ENCODE measurements at places on chromosomes 7 and 10.

GRCh38 chr10:105146436-105146835, 505.3 kb downstream of the SORCS3 start:
- no peak for DNase-seq

GRCh38 chr7:149686011-149686410, 87.4 kb downstream of the ZNF467 start:
- no peak for DNase-seq

DNA sequence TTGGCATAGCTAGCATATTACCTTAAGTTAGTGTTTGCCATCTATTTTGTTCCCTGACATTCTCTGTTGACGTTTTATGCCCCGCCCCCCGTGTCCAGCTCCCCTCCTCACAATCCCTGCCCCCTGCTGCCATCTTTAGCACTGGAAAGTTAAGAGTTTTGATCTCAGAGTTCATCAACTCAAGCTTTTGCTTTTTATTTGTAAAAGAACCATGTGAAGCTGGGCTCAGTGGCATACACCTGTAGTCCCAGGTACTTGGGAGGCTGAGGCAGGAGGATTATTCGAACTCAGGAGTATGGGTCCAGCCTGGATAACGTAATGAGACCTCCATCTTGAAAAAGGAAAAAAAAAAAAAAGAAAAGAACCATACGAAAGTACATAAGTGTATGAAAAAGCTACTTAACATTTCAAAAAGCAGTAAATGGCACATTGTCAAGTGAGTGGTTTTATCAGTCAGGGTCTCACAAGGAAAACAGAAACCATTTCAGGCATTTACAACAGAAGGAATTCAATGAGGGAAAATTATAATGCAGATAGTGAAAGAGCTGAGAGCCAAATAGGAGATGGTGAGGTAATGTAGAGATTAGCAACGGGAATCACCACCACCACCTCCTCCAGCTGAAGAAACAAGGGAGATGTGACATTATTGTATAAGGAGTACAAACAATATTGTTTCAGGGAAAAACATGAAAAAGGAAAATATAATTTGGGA, 64.9 kb downstream of the MCU start:
- no peak for DNase-seq

GRCh38 chr7:140635816-140636215, 4.8 kb downstream of the DENND2A start:
- DNase-seq, result no peak

GRCh38 chr10:70760271-70760787, 24.8 kb downstream of the TBATA start:
- no peak for DNase-seq

DNA sequence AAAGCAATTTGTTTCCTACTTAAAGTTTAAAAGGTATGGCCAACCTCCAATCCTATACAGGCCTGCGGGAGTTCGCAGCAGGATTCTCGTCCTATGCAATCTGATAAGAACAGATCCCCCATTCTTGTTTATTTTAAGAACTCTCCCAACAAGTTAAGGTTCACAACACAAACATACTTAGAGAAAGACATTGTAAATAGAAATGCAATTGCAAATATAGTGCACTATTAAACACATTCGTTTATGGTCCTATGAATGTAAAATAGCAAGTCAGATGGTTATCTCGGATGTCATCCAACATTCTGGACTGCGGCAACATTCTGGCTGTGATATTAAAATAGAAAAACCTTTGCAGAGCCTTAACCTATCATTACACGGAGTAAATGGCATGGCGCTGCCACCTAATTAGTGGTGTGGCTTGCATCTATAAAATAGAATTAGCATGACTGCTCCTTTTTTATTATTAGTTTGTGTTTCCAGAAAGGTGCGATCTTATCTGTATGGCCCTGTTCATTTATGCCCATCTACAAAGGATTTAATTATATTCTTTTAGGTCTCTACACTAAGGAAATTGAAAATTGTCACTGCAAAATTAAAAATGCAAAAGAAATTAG, 37.0 kb downstream of the BEND7 start:
- no peak for DNase-seq

DNA sequence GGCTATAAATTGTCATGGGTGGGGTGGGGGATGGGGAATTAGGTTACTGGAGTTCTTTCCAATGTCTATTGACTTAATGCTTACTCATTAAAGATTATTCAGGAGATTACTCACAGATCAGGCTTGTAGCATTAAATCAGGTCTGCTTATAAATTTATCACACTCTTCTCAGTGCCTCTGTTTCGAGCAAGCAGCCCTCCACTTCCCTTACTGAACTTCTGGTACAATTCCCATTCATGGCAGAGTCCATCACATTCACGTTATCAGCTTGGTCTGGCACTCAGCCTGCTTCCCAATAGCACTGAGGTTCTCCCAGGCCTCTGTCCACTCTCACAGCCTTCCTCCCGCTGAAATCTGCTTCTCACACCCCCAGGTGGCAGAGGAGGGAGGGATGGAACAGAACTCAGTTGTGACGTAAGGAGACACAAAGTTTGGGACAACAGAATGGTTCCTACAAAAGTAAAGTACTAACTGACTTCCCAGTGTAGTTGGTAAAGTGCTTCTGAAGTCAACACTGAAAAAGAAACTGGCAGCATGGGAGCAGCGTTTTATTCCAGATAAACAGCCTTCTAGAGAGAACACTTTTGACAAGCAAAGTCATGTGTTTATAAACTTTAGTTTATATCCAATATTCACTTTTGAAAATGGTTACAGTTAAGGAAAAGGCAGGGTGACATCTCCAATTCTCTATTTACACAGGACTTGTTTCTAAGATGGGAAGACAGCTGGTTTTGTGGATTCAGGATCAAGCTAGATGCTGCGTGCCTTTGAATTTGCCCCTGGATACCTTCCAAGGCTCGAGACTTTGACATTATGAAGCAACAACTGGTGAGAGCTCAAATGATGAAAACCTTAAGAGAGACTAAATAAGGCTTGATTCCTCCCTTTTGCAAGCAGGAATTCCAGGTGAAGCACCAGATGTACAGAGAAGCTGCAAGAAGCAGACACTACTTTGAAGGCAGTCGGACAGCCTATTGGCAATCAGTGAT, 81.4 kb downstream of the ATXN7L1 start:
- no peak for DNase-seq

GRCh38 chr7:29265208-29265923, 70.8 kb downstream of the CHN2 start:
- no peak for DNase-seq

GRCh38 chr10:83214136-83214535, 925.2 kb upstream of the GHITM start:
- peak; percentile 12 for DNase-seq

DNA sequence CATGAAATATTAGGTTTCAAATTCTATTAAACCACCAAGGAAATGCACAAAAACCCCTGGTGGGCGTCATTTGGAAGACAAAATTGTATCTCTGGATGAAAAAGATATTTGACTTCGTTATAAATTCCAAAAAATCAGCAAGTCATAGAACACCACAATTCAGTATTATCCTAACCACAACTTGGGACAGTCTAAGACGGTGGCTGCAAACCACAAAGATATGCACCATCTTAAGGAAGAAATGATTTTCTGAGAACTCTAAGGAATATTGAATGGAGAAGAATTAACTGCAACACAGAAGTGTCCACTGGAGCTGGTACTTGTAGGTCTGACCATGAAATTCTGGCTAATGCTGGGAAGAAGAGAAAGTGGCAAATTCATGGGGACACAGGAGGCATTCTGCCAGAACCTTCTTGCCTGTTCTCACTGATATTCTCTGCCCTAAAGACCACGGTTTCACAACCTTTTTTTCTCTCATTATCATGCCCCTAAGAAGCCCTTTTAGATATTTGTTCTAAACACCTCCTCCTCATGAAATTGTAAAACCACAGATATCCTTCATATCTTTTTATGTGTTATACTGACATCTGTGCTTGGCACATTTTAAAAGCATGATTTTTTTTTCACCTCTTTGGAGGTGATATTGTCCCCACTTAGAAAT, 92.9 kb downstream of the SFMBT2 start:
- no peak for DNase-seq

DNA sequence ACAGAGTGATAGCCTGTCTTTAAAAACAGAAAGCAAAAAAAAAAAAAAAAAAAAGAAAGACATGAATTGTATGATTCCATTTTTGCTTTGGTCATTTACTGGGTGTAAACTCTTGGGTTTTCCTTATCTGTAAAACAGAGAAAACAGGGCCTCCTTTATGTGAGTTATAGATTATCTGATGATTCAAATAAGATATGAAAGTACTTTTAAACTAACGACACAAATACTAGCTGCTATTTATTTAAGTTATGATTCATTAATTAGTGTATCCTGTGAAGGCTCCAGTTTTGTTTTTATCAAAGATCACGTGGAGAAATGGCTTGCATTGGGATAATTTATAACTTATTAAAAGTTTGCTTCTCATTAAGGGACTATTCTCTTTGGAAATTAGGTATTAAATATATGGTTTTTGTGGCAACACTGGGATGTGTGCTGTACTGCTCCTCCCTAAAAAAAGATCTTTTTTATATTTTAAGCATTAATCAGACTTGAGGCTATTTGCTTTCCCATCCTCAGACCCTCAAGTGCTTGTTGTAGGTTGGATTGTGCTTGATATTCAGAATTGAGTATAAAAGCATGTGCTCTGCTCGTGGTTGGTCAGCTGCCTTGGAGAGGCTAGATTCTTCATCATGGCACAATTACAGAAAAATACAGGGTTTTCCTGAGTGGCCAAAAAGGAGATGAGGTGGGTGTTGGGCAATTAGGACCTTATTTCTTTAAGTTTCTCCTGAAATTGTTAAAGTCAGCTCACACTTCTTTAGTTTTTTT, 39.9 kb downstream of the NRG3 start:
- DNase-seq, result no peak

DNA sequence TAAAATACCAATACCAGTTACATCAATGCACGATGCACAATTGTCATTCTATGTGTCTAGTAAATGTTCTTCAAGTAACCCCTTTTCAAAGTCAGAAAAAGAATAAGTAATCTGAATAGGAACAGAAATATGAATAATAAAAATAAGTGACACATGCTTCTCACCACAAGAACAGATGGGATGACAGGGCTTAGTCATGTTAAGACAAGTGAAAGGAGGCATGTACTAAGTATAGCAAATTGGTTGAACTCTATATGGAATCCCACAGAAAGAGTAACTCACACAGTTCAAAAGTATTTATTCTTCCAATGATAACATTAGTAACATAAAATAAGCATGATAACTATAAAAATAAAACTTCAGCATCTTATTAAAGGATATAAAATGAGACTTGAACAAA, 100.9 kb upstream of the TAS2R16 start:
- no peak for DNase-seq

DNA sequence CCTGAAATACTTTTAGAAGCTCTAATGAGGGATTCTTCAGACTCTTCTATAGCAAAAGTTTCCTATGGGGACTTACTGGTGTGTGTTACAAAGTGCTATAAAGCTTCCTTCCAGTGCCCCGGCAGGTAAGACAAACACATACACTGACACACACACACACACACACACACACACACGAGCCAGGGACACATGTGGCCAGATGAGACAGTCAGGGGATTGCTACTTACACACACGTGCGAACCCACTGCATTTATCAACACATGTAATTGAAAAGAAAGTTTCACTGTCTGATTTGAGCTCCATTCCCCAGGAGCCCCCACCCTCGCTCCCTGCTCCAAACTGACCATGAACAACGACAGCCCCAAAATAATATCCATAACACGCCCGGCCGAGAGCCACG, 119.8 kb downstream of the PRPF18 start:
- DNase-seq, result no peak

DNA sequence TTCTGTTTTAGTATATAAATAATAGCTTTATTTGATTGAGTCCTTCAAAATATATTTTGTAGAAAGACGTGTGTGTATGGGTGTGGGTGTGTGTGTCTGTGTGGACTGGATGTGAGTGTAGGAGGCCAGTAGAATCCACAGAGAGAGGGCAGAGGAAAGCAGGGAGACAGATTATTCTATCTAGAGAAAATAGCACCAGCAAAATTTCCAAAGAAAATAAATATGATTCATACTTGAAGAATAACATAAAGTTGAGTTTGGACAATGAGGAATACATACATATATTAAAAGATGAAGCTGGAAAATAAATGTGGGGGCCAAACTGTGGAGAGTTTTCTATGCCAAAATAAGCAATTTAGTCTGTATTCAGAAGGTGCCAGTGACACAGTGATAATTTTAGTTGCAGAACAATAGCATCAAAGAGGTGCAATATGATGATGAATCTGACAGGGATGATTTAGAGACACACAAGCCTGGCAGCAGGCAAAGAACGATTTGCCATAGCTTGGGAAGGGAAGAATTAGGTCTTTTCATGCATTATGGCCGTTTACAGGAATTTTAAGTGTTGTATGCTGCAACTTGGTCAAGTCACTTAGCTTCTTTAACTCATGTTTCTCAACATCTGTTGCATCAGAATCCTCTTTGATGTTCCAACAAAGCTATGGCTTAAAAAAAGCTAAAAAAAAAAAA, 121.3 kb downstream of the SEMA3A start:
- no peak for DNase-seq

DNA sequence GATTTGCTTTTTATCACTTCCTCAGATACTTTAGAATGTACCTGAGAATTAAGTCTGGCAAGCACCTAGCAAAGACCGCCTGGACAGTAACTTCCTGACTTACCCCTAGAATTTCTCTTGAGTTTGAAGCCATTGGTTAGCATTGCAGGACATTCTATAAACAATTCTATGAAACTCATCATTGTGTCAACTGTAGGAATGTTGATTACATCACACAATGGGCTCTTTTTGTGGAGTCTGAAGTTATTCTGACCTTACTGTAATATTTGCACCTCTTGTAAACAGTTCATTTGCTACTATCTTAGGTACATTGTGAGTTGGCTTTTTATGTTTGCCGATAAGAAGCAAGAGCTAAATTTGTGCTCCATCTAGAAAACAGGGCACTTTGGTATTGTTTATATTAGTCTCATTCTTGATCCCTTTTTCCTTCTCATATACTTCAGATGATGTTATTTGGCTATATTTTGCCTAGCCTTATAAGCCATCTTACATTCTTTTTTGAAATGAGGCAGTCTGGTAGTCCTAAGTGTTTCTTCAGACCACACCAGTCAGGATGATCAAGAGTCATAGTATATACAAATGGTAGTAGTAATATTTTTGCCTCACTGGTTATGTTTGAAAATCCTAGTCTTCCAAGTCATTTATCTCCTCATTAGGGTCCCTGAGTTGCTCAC, 52.4 kb downstream of the CASD1 start:
- no peak for DNase-seq

DNA sequence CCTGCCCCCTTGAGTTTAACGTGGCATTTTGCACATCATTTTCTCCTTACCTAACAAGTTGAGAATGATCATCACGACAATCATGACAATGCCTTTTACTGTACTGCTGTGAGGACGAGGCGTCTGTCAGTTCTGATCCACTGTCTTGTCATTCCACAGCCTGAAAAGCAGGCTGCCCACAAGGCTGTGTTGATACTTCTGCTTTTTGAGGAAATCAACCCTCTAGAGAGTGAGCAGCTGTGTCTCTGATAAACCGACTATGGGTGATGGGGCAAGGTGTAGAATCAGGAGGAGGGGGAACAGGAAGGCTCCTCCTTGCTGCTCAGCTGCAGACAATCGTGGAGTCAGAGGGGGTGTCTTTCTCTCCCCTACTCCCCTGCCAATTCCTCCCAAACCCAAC, 30.6 kb upstream of the C10orf120 start:
- no peak for DNase-seq

GRCh38 chr10:132205650-132206376, 19.1 kb downstream of the DPYSL4 start:
- no peak for DNase-seq
